ENCODE measurements at places on chromosomes 1 and 21. TPM values are rescaled to one million over a fixed set of nuclear protein-coding genes. Genes with fewer than 3 reads are reported as not detected.

DNA sequence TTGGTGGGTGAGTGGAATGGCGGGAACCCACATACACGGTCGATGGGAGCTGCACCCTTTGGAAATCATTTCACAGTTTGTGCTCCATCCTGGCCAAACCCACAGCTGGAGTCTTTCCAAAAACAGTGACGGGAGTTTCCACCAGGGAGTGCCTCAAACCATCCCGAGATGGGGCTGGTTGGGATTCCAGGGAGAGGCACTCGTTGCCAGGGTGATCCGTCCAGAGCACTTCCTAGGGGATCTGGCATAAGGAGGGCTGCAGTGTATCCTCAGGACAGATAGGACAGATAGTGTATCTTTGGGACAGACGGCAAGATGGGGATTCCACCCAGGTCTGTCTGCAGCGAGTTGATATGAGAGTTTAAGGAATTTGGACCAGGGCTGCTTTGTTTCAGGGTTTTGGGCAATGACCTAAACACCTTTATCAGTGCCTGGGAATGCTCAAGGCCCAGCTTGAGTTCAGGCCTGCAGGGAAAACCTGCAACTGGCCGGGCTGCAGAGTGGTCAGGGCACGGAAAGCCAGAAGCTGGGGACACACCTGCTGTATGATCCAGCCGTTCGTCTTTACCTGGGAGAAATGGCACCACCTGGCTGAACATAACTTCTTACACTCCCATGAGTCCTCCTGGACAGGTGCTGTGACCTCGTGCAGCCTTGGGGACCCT is 3.4 kb upstream of the POFUT2 start:
- no peak for DNase-seq

The OR2L2 gene
- 0.11 TPM for total RNA-seq

The GPR153 gene
- total RNA-seq: 9.6 TPM

The KCNQ4 gene
- total RNA-seq: 1.4 TPM

The RGS8 gene
- total RNA-seq: 0.07 TPM

- DNase-seq: no peak
These were observed 181.5 kb downstream of the GABPA start for GRCh38 chr21:25916226-25916625.

GRCh38 chr1:183024317-183025009 is 1.2 kb downstream of the LAMC1 start:
- no peak for DNase-seq

The SLC22A15 gene
- 3.5 TPM for total RNA-seq

DNA sequence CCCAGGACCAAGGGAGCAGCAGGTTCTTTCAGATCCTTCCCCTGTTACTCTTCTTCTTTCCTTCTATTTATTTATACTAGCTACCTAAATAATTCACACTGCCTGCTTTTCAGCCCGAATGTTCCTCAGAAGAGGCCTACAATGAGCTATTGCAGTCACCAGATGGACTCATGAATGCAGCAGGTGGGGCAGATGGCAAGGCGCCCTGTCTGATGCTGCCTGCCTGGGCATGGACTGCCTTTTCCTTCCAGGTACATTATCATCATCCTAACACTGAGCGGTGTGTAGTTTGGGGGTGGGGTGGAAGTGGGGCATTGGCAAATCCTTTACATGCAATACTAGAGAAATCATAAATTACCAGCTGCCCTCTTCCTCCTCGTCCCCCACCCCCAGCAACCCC is 17.6 kb downstream of the ESRRG start:
- DNase-seq: no peak

GRCh38 chr1:7943251-7943650 is 2.6 kb upstream of the TNFRSF9 start:
- no peak for DNase-seq

- no peak for DNase-seq
These were observed 164.4 kb upstream of the DPT start for GRCh38 chr1:168893359-168893801.

GRCh38 chr1:27816921-27817630 is 13.5 kb upstream of the PPP1R8 start:
- no peak for DNase-seq

GRCh38 chr1:31417148-31417547 is 4.1 kb downstream of the SERINC2 start:
- no peak for DNase-seq

DNA sequence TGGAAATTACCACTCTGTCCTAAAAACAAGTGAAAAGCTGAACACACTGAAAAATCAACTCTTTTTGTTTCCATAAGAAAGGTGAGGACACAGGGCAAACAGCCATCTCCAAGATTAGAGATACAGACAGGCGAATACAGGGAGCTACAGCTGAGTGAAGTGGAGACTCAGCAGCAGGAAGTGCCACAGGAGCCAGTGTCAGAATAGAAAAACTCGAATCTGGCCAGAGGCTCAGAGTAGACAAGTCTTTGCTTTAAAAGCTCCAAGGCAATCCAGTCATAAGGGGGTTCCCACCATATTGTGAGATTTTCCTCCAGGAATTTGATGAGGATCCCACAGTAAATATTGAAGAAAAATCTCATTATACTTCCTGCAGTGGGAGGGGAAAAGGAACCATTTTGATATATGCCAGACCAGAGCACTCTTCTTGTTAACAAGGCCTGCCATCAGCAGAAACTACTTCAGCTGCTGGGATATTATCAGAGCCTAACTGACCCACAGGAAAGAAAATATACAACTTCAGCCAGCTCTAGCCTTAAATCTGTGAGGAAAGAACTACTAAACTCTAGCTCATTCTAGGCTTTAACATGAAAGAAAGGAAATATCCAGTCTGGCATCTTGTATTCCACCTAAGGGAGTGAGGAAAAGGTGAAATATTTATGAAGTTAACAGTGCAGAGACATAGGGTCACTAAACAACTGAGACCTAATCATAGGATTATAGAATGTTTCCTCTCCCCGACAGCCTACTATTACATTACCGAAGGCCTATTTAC is 256.2 kb upstream of the OLFM3 start:
- no peak for DNase-seq

The AIM2 gene
- total RNA-seq: 1.1 TPM

The KLHL17 gene
- total RNA-seq: 41.4 TPM

The BEND5 gene
- 5.6 TPM for total RNA-seq

GRCh38 chr1:44423591-44424537 is 18.8 kb downstream of the RNF220 start:
- DNase-seq: no peak

- no peak for DNase-seq
These were observed 163.5 kb downstream of the TOMM20 start for GRCh38 chr1:234965111-234965510.

GRCh38 chr21:27571706-27572105 is 604.8 kb upstream of the ADAMTS5 start:
- DNase-seq: no peak

DNA sequence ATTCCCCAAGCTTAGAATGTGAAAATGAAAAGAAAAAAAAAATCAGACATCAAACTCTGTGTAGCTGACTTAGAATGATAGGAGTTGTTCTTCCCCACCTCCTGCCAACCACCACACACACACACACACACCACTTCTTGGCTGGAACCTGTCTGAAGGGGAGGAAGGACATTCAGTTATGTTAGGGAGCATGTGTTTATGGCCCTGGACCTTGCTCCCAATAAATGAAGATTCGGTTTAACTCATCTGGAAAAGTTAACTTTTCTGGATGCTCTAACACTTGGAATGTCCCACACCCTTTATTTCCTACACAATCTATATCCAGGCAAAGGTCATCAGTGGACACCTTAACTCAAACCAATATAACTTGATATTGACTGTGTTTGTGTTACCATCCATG is 112.4 kb downstream of the DAB1 start:
- DNase-seq: no peak

GRCh38 chr1:98034505-98034904 is 113.7 kb upstream of the DPYD start:
- no peak for DNase-seq

GRCh38 chr21:26238646-26239045 is 68.1 kb upstream of the APP start:
- DNase-seq: no peak

The PLA2G2C gene
- not detected for total RNA-seq

Data from H9 (cell line).